Upper lobe of left lung (tissue), 6 donors: ENCODE measurements at places on chromosomes 16 and 17. TPM values are rescaled to one million over a fixed set of nuclear protein-coding genes. Genes with fewer than 3 reads are reported as not detected.

GRCh38 chr17:66488864-66489263 lies 186.5 kb downstream of the PRKCA start:
- DNase-seq: no peak
- no peaks in the 10 kb centered on the region for H3K27me3 ChIP-seq
- no peaks in the 10 kb centered on the region for H3K4me1 ChIP-seq
- H3K4me3 ChIP-seq: no peak overlapping the region
- H3K36me3 ChIP-seq: no peaks in the 10 kb centered on the region

POLR3E gene
- 37.3 TPM for total RNA-seq

DNA sequence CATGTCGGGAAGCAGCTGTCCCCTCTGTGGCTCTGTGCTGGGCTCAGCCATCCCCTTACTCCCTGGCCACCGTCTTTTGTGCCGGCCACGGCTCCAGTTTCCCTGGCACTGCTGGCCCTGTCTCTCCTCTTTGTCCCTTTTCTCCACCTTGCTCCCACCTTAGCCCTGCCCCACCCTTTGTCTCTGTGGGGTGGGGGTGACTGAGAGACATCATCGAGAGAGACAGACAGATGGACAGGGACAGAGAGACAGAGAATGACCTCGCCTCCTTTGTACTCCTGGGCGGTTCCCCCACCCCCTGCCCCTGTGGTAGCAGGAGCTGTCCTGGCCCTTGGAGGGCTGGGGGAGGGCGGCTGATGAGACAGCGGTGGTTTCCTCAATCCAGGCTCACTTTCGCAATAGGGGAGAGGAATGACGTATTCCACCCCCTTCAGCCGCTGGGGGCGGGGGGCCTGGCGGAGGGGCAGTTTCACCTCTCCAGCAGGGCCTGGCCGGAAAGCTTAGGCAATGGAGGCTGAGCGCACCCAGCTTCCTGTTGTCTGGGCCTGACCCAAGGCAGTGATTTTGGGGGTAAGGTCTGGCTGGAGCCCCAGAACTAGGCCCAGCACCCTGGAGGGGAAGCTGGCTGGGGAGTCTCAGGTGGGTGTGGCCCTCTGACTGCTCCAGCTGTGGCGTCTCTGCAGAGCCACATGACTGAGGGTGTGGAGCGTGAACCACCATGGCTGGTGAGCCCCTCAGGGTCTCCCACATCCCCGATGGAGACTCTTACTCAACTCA lies 7.3 kb downstream of the FMNL1 start:
- no peaks in the 10 kb centered on the region for H3K27me3 ChIP-seq
- peak overlapping the region; percentile 65 for H3K27ac ChIP-seq
- peak; percentile 95 for DNase-seq
- peaks cover 9% of the 10 kb centered on the region for H3K36me3 ChIP-seq

- peak; percentile 93 for DNase-seq
- no peaks in the 10 kb centered on the region for H3K27me3 ChIP-seq
- no peaks in the 10 kb centered on the region for H3K36me3 ChIP-seq
- peak overlapping the region; percentile 89 for H3K27ac ChIP-seq
These were observed 9.4 kb downstream of the THRA start for GRCh38 chr17:40072040-40072734.
